ENCODE measurements at places on chromosomes 6 and 20.

DNA sequence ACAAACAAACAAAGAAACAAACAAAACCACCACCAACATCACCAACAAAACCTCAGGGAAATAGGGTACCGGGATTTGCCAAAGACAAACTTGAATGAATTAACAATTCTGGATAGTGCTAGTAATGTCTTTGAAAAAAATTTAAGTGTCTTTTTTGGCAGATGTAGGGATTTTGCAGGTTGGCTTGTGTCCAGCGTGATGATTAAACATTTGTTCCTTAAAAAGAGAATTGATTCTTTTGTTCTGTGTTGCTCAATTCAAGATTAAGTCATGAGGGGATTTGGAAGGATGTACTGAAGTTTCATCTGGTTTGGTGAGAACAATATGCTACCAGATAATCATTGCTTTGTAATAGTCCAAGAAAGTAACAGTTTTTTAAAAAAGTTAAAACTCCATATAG lies 125.1 kb upstream of the HS3ST5 start:
- no peak overlapping the region for H3K27ac ChIP-seq
- H3K27me3 ChIP-seq: no peaks in the 10 kb centered on the region
- no peaks in the 10 kb centered on the region for H3K4me1 ChIP-seq
- no peak for DNase-seq
- H3K4me3 ChIP-seq: no peak overlapping the region

DNA sequence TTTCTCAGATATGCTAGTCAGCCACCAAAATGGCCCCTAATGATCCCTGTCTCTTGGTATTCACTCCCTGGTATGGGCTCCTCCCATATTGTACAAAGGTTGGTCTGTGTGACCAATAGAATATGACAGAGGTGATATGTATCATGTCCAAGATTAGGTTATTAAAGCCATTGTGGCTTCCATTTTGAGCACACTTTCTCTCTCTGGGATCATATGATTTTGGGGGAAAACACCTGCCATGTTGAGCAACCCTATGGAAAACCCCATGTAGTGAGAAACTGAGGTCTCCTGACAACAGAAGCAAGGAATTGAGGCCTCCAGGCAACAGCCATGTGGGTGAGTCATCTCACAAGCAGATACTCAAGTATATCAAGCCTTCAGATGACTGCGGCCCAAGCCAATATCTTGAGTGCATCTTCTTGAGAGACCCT lies 7.1 kb upstream of the ZNF318 start:
- H3K27me3 ChIP-seq: peaks cover 5% of the 10 kb centered on the region
- DNase-seq: no peak
- H3K4me3 ChIP-seq: no peak overlapping the region
- H3K27ac ChIP-seq: no peak overlapping the region
- H3K4me1 ChIP-seq: no peaks in the 10 kb centered on the region
- no peaks in the 10 kb centered on the region for H3K36me3 ChIP-seq

DNA sequence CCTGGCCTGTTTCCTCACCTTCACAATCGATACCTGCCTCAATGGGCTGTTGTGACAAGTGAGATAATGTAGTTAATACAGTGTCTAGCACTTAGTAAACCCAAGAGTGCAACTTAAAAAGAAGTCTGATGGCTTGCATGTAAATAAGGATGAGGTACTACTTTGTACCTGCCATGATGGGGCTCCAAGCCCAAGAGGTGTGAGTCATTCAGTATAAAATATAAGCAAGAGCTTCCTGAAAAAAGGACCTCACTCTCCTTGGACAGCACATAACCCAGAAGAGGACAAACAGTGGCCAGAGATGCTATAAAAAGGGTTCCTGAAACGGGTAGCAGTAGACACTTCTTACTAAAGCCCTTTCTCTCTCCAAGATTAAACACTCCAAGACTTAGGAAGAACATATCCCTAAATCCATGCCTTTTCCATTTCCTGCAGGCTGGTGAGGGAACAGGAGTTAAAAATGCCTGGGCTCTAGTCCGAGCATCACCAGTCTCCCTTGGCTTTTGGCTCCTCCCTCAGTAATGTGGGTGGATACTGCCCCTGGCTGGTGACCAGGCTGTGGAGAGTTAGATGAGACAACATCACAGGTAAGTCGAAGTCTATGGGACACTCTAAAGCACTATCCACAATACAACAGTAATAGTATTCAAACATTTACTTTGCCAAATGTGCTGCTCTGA lies 4.3 kb downstream of the UBE2V1 start:
- H3K36me3 ChIP-seq: no peaks in the 10 kb centered on the region
- H3K27ac ChIP-seq: peak overlapping the region; percentile 28
- no peak overlapping the region for H3K4me3 ChIP-seq
- H3K4me1 ChIP-seq: peaks cover 83% of the 10 kb centered on the region
- DNase-seq: no peak

DNA sequence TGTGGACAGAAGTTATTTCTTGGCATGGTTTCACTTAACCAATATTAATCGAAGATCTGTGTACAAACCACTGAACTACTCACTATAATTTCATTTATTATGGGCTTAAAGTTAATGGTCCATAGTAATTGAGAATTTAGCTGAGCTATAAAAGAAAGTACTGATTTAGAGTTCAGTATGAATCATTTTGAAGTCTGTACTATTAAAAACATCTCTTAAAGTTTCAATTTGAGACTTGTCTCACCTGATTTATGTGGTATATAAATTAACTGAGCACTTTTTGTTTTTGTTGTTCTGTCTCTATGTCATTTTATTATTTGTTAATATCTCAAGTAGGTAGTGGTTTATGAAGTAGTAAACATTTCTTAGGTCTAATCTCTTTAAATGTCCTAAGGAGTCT lies 24.9 kb downstream of the KPNA5 start:
- H3K4me3 ChIP-seq: no peak overlapping the region
- DNase-seq: no peak
- no peaks in the 10 kb centered on the region for H3K4me1 ChIP-seq
- no peak overlapping the region for H3K27ac ChIP-seq

- H3K27me3 ChIP-seq: no peaks in the 10 kb centered on the region
- H3K4me1 ChIP-seq: peaks cover 15% of the 10 kb centered on the region
- H3K36me3 ChIP-seq: no peaks in the 10 kb centered on the region
- H3K4me3 ChIP-seq: peak overlapping the region; percentile 69
- peak; percentile 41 for DNase-seq
- peak overlapping the region; percentile 94 for H3K27ac ChIP-seq
These were observed 995 bp upstream of the GSTA4 start for GRCh38 chr6:52995913-52996645.

GRCh38 chr6:169145991-169146501 lies 107.6 kb downstream of the THBS2 start:
- no peak overlapping the region for H3K27ac ChIP-seq
- no peaks in the 10 kb centered on the region for H3K36me3 ChIP-seq
- no peak for DNase-seq

DNA sequence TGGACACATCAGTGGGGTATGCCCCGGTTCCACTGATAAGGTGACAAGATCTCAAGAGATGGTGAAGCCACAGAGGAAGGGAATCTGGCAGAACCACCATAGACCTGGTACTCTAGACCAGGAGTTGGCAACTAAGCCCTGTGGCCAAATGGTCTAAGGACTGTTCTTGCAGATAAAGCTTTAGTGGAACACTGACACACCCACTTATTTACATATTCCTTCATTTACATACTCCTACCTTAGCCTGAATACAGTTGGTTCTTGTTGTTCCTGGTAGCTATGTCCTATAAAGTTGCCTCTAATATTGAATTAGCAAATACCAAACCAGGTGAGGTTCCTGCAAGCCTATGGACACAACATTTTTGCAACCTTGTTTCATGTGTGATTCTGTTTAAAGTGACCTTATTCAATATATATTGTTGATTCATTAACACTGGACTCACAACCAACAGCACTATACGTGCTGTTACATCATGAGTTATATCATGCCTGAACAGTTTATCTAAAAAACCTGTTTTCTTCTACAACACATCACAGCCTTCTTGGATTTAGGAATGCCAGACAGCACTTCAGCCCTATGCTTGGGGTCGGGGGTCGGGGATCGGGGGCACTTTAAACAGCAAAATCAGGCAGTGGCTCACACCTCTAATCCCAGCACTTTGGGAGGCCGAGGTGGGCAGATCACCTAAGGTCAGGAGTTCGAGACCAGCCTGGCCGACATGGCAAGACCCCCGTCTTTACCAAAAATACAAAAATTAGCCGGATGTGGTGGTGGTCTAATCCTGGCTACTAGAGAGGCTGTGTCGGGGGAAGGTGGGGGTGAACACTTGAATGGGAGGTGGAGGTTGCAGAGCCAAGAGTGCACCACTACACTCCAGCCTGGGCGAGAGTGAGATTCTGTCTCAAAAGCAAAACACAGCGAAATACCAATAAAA lies 2.5 kb downstream of the CCDC167 start:
- DNase-seq: no peak
- H3K4me1 ChIP-seq: peaks cover 8% of the 10 kb centered on the region
- H3K27ac ChIP-seq: no peak overlapping the region
- H3K4me3 ChIP-seq: no peak overlapping the region
- H3K36me3 ChIP-seq: no peaks in the 10 kb centered on the region

DNA sequence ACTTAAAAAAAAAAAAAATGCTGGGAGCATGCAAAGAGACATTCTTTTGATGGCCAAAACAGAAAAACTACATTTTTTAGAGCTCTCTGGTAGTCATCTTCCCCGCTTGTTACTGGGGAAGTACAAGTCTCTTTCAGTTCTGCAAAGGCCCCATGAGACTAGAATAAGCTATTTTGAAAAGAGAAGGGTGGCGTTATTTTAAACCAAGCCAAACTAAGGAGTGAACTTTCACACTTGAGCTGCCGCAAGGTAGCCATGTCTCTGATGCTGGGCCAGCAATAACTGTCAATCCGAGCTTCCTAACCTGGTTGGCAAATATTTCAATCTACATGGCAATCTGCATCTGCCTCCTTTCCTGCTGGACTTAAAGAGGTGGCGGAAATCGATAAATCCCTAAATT lies 96.7 kb downstream of the L3MBTL3 start:
- no peak overlapping the region for H3K4me3 ChIP-seq
- H3K27me3 ChIP-seq: no peaks in the 10 kb centered on the region
- H3K27ac ChIP-seq: no peak overlapping the region
- H3K36me3 ChIP-seq: no peaks in the 10 kb centered on the region
- no peak for DNase-seq

DNA sequence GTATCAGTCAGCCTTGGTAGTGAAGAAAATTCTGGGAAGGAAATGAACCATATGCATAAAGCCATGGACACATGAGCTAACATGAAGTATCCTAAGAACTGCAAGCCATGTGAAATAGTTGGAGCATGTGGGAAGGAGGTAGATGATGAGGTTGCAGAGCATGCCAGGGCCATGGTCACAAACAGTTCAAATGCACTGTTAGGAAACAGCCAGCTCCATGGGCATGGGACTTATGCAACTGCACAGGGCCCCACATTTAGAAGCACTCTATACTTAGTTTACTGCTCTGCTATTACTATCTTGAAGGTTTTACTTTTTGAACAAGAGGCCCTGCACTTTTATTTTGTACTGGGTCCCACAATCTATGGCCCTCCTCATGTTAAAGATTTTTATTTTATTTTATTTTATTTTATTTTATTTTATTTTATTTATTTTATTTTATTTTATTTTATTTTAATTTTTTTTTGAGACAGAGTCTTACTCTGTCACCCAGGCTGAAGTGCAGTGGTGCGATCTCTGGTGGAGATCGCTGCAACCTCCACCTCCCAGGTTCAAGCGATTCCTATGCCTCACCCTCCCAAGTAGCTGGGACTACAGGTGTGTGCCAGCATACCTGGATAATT lies 169.1 kb downstream of the IBTK start:
- no peak overlapping the region for H3K4me3 ChIP-seq
- no peaks in the 10 kb centered on the region for H3K36me3 ChIP-seq
- H3K27ac ChIP-seq: no peak overlapping the region
- H3K4me1 ChIP-seq: peaks cover 25% of the 10 kb centered on the region
- no peaks in the 10 kb centered on the region for H3K27me3 ChIP-seq

DNA sequence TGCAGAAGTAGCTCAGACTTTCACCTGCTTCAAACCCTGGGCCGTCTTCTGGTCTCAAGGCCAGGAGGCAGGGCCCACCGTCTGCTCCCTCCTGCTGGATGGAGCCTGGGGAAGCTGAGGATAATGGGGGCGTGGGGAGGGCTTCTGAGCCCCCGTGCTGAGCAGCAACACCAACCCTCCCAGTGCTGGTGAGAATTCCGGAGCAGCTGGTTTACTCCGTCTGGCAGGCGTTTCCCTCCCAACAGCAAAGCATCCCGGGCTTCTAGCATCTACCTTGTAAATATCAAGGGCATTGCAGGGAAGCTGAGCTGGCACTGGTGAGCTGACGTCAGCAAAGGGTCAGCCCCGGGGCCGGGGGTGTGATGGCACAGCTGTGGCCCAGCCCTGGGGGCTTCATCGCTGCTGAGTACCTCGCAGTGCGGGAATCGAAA lies 16.8 kb upstream of the CHRNA4 start:
- H3K4me1 ChIP-seq: no peaks in the 10 kb centered on the region
- no peak overlapping the region for H3K4me3 ChIP-seq
- peaks cover 100% of the 10 kb centered on the region for H3K27me3 ChIP-seq
- DNase-seq: no peak
- H3K36me3 ChIP-seq: no peaks in the 10 kb centered on the region

- H3K4me1 ChIP-seq: peaks cover 6% of the 10 kb centered on the region
- no peak for DNase-seq
- H3K4me3 ChIP-seq: peak overlapping the region; percentile 65
These were observed 367 bp downstream of the NRSN2 start for GRCh38 chr20:347317-347639.

DNA sequence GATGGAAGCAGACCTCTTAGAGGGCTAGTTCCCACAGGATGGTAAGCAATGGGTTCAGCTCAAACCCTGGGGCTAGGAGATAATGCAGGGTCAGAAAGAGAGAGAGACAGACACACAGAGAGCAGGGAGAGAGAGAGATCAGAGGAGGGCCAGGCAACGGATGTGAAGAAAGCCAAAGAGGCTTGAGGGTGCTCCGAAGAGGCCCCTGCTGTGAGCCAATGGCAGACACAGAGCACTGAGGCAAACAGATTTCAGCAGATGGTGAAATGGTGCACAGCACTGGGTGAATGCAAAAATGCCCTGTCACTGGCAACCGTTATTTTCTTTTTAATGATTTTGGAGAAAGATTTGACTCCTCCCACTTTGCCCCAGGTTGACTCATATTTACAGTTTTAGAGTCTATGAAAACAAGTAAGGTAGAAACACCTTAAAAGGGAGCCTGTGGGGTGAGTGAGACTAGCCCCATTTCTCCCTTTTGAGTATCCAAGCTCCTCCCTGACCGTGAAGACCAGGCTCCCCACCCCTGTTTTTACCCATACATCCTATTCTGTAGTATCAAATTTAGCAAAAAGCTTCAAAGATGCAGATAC lies 840 bp downstream of the DEFB132 start:
- no peak overlapping the region for H3K27ac ChIP-seq
- no peak for DNase-seq
- no peak overlapping the region for H3K4me3 ChIP-seq
- H3K4me1 ChIP-seq: no peaks in the 10 kb centered on the region

DNA sequence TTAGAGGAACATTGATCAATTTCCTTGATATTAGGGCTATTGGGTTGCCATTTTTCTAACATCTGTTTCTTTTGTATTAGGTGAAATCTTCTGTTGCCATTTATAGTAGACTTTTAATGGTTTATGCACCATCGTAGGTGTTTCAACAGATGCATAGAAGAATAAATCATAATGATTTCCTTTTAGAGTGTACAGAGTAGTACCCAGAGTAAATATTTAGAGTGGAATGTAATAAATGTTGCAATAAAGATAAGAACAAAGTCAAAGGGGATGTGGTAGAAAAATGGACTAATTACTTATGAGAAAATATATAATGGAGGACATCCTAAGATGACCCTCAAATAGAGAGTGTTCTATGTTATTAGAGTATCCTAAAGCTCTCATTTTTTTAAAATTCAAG lies 643.0 kb upstream of the CITED2 start:
- no peaks in the 10 kb centered on the region for H3K36me3 ChIP-seq
- no peak for DNase-seq

All from tibial artery (tissue), 4 donors.